Tibial artery (tissue), 4 donors: ENCODE measurements at places on chromosomes 7 and 10.
A peak's percentile ranks its signal among the peaks of the same experiment; 100 is the strongest.

GRCh38 chr10:131266936-131267813 lies 44.3 kb downstream of the TCERG1L start:
- no peak overlapping the region for H3K4me3 ChIP-seq
- no peak overlapping the region for H3K27ac ChIP-seq
- no peaks in the 10 kb centered on the region for H3K27me3 ChIP-seq
- H3K4me1 ChIP-seq: no peaks in the 10 kb centered on the region
- H3K36me3 ChIP-seq: no peaks in the 10 kb centered on the region
- peak; percentile 9 for DNase-seq

GRCh38 chr7:134619627-134620331 lies 26.9 kb upstream of the BPGM start:
- no peak overlapping the region for H3K27ac ChIP-seq
- no peaks in the 10 kb centered on the region for H3K36me3 ChIP-seq
- DNase-seq: no peak
- H3K4me3 ChIP-seq: no peak overlapping the region

DNA sequence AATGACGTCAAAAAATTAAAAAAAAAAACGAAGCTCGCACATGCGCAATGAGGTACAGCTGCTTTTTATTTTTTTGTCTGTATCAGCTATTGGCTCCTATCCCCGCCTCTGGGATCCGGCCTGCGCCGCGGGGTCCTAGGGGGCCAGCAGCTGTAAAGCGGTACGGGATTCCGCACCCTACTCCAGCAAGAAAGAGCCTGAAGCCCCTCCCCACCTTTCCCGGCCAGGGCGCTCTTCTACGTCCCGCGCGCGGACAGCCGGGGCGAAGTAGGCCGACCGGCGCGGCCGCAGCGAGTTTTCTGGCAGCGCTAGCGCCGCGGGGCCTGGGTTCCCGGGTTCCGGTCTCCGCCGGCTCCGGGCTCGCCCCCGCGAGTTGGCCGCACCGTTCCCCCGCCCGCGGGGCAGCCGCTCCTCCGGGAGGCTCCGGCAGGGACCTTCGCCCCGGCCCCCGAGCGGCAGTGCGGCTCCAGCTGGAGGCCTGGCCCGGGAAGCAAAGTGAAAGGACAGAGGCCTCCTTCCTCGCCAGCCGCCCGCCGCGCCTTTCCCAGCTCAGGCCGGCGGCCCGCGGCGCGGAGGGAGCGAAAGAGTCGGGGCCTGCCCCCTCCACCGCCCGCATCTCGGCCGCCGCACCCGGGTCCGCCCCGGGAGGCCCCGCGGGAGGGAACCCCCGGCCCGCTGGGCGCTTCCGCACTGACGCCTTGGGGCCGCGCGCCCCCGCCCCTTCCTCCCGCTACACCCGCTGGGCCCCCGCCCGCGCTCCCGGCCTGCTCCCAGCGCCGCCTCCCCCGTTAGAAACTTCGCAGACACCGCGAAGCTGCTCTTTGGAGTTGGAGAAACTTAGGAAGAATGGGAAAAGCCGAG lies 4.7 kb upstream of the SPAG6 start:
- H3K4me3 ChIP-seq: peak overlapping the region; percentile 75
- DNase-seq: peak; percentile 54
- peak overlapping the region; percentile 96 for H3K27ac ChIP-seq
- H3K4me1 ChIP-seq: peaks cover 39% of the 10 kb centered on the region
- no peaks in the 10 kb centered on the region for H3K36me3 ChIP-seq

GRCh38 chr7:10720042-10720441 lies 253.6 kb upstream of the PHF14 start:
- no peaks in the 10 kb centered on the region for H3K27me3 ChIP-seq
- H3K4me3 ChIP-seq: no peak overlapping the region
- no peaks in the 10 kb centered on the region for H3K36me3 ChIP-seq
- no peak for DNase-seq
- H3K27ac ChIP-seq: no peak overlapping the region

- DNase-seq: no peak
- no peak overlapping the region for H3K4me3 ChIP-seq
- no peaks in the 10 kb centered on the region for H3K4me1 ChIP-seq
- no peaks in the 10 kb centered on the region for H3K36me3 ChIP-seq
- H3K27me3 ChIP-seq: no peaks in the 10 kb centered on the region
Measured at GRCh38 chr7:113198226-113198625, 79.9 kb upstream of the SMIM30 start.

DNA sequence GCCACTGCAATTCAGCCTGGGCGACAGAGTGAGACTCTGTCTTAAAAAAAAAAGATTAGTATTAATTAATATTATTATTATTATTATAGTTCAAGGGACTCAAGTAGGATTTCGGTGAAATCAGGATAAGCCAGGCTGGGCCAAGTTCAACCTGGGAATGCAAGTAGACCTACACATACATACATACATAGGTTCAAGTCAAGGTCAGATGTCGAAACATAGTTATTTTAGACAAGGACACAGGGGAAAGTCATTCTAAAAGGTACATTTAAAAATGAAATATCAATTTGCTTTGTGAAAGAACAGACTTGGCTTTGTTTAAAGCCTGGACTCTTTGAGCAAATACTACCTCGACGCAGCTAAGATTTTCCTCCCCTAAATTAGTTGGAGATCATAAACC lies 149.3 kb downstream of the RNF133 start:
- no peaks in the 10 kb centered on the region for H3K36me3 ChIP-seq
- H3K4me1 ChIP-seq: no peaks in the 10 kb centered on the region
- no peak for DNase-seq
- no peak overlapping the region for H3K4me3 ChIP-seq
- no peak overlapping the region for H3K27ac ChIP-seq
